Cortex of kidney (tissue), 1 donor: ENCODE measurements at places on chromosomes 2 and 18.

GRCh38 chr2:23675506-23675905 lies 251.4 kb downstream of the ATAD2B start:
- no peak for DNase-seq

GRCh38 chr2:60596411-60596810 lies 43.0 kb upstream of the BCL11A start:
- no peak for DNase-seq

GRCh38 chr2:11672407-11672806 lies 2.4 kb upstream of the NTSR2 start:
- no peak for DNase-seq

DNA sequence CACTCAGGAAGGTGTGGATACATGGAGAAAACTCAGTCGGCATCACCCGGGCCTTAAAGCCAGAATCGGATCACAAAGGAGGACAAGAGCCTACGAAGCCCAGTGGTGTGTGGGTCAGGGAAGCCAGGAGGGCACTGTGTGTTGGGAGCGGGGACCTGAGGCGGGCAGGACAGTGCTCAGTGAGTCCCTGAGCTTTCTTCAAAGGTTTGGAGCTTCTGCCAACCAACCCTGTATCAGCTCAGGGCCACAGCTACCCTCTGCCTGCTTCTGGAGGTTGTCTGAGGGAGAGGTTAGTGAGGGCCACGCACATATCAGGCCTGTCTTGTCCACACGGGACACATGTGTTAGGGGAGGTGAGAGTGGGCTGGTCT lies 52.4 kb downstream of the DYSF start:
- DNase-seq, result no peak

- no peak for DNase-seq
These were observed 35.8 kb downstream of the MFSD6 start for GRCh38 chr2:190443778-190444481.

DNA sequence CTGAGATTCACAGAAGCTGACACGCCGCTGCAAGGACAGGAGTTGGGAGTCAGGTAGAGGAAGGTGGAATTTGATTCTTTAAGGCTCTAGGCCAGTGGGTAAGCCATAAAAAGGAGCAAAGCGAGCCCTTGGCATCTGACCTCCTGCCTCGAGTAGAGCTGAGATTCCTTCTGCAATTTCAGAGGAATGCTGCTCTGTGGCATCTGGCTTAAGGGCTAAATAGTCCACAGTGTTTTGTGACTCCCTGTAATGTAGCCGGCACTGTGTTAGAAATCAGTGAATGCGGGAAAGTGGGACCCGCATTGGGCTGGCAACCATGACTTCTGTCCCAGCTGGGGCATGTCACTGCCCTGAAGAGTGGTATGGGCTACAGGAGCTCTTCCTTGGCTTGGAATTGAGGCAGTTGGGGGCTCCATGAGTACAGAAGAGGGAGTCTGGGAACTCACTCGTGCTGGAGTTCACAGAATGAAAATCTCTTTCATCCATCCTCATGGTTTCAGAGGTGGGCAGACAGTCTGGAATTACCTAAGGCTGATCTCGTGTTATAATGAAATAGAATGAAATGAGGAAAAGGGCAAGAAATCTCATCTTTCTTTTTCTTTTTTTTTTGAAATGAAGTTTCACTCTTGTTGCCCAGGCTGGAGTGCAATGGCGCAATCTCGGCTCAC lies 12.7 kb upstream of the MYCN start:
- DNase-seq, result no peak
